ENCODE measurements at places on chromosomes 7 and 10. TPM values are rescaled to one million over a fixed set of nuclear protein-coding genes. Genes with fewer than 3 reads are reported as not detected.

The SPDYE3 gene
- not detected for total RNA-seq

The SUFU gene
- total RNA-seq: 1.6 TPM

The ANAPC16 gene
- 45.0 TPM for total RNA-seq

The AKR1C8 gene
- not detected for total RNA-seq

The APBB1IP gene
- total RNA-seq: not detected

The JCAD gene
- total RNA-seq: 17.1 TPM

Data from aortic smooth muscle cell (primary cell).